ENCODE measurements at places on chromosomes 16 and 17. TPM values are rescaled to one million over a fixed set of nuclear protein-coding genes. Genes with fewer than 3 reads are reported as not detected.

Gene TPSG1
- not detected for total RNA-seq

Gene C17orf78
- total RNA-seq: not detected

Gene CRISPLD2
- 45.5 TPM for total RNA-seq

Gene ATMIN
- total RNA-seq: 59.1 TPM

Gene C1QTNF1
- total RNA-seq: 39.5 TPM

Gene NATD1
- 5.7 TPM for total RNA-seq

Gene MMP28
- total RNA-seq: 0.26 TPM

Gene BEAN1
- total RNA-seq: 0.11 TPM

Gene PLXDC1
- total RNA-seq: 6.3 TPM

Gene HOXB4
- total RNA-seq: not detected

Gene GLP2R
- 0.22 TPM for total RNA-seq

Gene TERB1
- total RNA-seq: 0.22 TPM

Gene USP31
- 7.6 TPM for total RNA-seq

Gene OR3A3
- total RNA-seq: not detected

Gene ZNF469
- 7.8 TPM for total RNA-seq

Gene NOD2
- 0.52 TPM for total RNA-seq

Gene CFAP119
- 2.1 TPM for total RNA-seq

Gene SPSB3
- 17.4 TPM for total RNA-seq

Gene RDM1
- total RNA-seq: 0.32 TPM

Gene GLTPD2
- total RNA-seq: not detected

Gene PPL
- total RNA-seq: 13.7 TPM

Gene EVPLL
- not detected for total RNA-seq

Gene FOXJ1
- total RNA-seq: not detected

Gene ATP2C2
- not detected for total RNA-seq

Gene NT5M
- 1.4 TPM for total RNA-seq

Gene TMEM238L
- total RNA-seq: not detected

Gene DCTN5
- 55.9 TPM for total RNA-seq

Gene TSPAN10
- 4.3 TPM for total RNA-seq

Gene RGS9
- 1.6 TPM for total RNA-seq

Data from articular chondrocyte of knee joint (primary cell).